Colonic mucosa (tissue), 4 donors: ENCODE measurements at places on chromosomes 16 and 17. TPM values are rescaled to one million over a fixed set of nuclear protein-coding genes. Genes with fewer than 3 reads are reported as not detected.

- no peak for DNase-seq
These were observed 52.5 kb upstream of the B4GALNT2 start for GRCh38 chr17:49079840-49080663.

GRCh38 chr16:2162676-2163118 lies 7.1 kb downstream of the TRAF7 start:
- peak; percentile 36 for DNase-seq

DNA sequence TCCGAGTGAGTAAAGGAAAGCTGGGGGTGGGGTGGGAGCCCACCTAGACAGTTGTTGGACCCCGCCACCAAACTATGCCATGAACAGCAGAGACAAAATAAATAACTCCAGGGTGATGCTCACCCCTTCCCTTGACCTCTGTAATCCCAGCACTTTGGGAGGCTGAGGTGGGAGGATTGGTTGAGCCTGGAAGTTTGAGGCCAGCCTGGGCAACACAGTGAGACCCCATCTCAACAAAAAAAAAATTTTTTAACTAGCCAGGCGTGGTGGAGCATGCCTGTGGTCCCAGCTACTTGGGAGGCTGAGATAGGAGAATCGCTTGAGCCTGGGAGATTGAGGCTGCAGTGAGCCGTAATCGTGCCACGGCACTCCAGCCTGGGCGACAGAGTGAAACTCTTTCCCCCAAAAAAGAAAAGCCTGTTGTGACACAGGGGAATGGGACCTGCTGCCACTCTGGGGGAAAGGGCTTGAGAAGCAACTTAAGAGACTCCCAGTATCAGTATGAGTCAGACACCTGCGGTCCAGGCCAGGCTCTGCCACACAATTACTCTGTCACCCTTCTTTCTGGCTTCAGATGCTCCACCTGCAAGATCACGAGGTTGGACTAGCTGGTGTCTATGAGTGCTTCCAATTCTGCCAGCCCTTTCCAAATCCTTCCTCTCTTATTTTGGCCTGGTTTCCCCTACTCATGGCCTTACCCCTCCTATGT lies 5.0 kb downstream of the SGCA start:
- DNase-seq = no peak

DNA sequence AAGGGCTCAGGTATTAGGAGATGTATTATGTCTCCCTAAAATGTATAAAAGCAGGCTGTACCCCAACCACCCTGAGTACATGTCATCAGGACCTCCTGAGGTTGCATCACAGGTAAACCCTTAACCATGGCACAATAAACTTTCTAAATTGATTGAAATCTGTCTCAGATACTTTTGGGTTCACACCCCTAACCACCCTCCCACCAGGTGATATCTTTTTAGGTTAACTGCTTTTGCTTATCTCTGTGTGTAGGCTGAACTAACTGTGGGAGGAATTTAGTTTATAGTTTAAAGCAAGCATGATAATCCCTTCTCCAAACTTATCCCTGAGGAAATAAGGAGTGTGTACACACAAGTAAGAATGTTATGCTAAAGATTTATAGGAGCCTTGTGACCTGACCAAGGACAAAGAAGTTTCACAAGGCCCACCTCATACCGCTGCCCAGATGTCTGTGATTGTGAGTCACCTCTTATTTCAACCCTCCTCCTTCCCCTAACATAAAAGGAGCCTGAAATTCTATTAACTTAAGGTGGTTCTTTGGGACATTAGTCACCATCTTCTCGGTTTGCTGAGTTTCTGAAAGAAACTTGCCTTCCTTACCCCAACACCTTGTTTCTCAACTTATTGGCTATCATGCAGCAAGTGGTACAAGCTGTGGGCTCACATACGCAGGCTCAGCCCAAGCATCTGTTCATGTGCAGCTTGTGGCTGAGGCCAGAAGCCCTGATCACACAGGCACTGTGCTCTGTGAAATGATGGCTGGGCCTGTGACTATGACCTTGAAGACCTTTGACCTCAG lies 11.3 kb downstream of the PRSS22 start:
- no peak for DNase-seq

GRCh38 chr16:59356709-59357108 lies 622.6 kb upstream of the GOT2 start:
- no peak for DNase-seq

DNA sequence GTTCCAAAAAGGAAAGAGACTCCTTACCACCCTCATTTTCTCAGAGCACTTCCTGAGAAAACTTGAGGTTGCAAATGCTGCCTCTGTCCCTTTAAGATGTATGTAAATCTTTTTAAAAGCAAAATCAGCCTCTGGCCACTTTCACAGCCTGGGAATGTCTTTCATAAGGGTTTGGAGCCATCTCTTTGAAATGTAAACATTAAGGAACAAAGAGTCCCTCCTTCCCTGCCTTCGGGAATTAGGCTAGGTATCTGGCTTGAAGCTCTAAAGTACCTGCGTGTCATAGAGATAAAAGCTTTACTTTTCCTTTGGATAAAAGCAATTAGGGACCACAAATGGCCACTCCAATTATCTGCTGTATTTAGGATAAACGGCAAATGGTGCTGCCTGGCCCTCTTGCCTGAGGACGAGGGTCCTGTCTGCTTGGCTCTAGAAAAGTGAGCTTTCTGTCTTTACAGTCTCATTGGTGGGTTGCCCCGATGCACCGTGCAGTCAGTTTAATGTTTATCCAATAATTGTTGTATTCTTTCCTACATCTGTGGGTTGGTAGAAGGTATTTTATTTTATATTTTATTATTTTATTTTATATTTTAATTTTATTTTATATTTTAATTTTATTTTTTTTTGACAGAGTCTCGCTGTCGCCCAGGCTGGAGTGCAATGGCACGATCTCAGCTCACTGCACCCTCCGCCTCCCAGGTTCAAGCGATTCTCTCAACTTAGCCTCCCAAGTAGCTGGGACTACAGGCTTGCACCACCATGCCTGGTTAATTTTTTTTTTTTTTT lies 23.9 kb downstream of the NLRC3 start:
- DNase-seq = no peak

GRCh38 chr16:87792205-87792565 lies 26.4 kb upstream of the KLHDC4 start:
- no peak for DNase-seq

- DNase-seq = no peak
These were observed 118.3 kb downstream of the BANP start for GRCh38 chr16:88069397-88070168.

- no peak for DNase-seq
These were observed 26.6 kb upstream of the NLRP1 start for GRCh38 chr17:5610956-5611355.

- no peak for DNase-seq
These were observed 43.8 kb downstream of the FOXK2 start for GRCh38 chr17:82563318-82563717.

- DNase-seq = no peak
These were observed 164.5 kb upstream of the CHMP6 start for GRCh38 chr17:80826955-80827645.

The WNT3 gene
- total RNA-seq = 0.64 TPM

The ALOX12 gene
- not detected for total RNA-seq

The TBC1D3I gene
- 0.88 TPM for total RNA-seq

The C1QTNF8 gene
- not detected for total RNA-seq

The BRCA1 gene
- 9.5 TPM for total RNA-seq

The MYH8 gene
- not detected for total RNA-seq
